ENCODE measurements at places on chromosomes 4 and X. TPM values are rescaled to one million over a fixed set of nuclear protein-coding genes. Genes with fewer than 3 reads are reported as not detected.

FGA gene
- total RNA-seq, result not detected

KDR gene
- total RNA-seq, result not detected

MAGEB10 gene
- total RNA-seq, result not detected

BRS3 gene
- not detected for total RNA-seq

GPC4 gene
- total RNA-seq, result not detected

TCEAL7 gene
- not detected for total RNA-seq

DNA sequence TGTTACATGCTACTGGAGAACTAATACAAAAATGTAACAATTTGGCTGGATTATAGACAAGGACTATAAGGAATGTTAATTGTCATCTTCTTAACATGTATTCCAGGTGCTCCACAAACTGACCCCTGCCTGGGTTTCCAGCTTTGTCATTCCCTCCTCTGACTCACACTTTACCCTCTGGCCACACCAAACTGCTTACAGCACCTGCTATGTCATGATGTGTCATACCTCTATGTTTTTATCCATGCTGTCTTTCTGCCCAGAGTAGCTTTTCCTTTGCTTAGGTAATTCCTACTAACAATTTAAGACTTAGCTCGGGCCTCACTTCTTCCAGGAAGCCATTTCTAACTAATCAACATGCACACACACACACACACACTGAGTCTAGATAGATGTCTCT lies 14.0 kb upstream of the SHROOM4 start:
- no peak overlapping the region for H3K27ac ChIP-seq
- no peak for DNase-seq
- no peaks in the 10 kb centered on the region for H3K36me3 ChIP-seq
- H3K27me3 ChIP-seq, result no peaks in the 10 kb centered on the region
- H3K4me1 ChIP-seq, result no peaks in the 10 kb centered on the region

- H3K36me3 ChIP-seq, result peaks cover 2% of the 10 kb centered on the region
- no peak for DNase-seq
- H3K27me3 ChIP-seq, result no peaks in the 10 kb centered on the region
- no peaks in the 10 kb centered on the region for H3K4me1 ChIP-seq
- H3K4me3 ChIP-seq, result no peak overlapping the region
- no peak overlapping the region for H3K27ac ChIP-seq
Observed at GRCh38 chr4:42412251-42412650, 15.0 kb downstream of the SHISA3 start.

- no peaks in the 10 kb centered on the region for H3K27me3 ChIP-seq
- no peak overlapping the region for H3K27ac ChIP-seq
Observed at GRCh38 chrX:1190596-1191145, 21.8 kb downstream of the CRLF2 start.

GRCh38 chrX:134622813-134623185 lies 35.5 kb downstream of the PLAC1 start:
- DNase-seq, result no peak
- no peaks in the 10 kb centered on the region for H3K36me3 ChIP-seq
- H3K4me1 ChIP-seq, result peaks cover 27% of the 10 kb centered on the region
- H3K27ac ChIP-seq, result no peak overlapping the region
- H3K27me3 ChIP-seq, result peaks cover 5% of the 10 kb centered on the region
- no peak overlapping the region for H3K4me3 ChIP-seq

DNA sequence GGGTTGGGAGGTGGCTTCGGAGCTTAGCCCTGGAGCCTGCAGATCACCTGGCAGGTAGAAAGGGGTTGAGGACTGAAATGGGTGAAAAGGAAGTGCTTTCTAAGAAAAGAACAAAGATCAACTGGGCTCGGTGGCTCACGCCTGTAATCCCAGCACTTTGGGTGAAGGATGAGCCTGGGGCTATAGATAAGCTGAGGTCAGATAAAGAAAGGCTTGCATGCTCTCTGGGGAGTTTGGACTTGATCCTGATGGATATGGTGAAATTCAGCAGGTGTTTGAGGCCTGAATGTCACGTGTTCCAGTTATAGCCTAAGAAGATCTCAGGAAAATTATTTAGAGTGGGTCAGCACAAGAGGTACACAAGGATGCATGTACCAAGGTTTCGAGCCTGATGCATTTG lies 40.8 kb downstream of the SLC34A2 start:
- no peak for DNase-seq
- no peaks in the 10 kb centered on the region for H3K4me1 ChIP-seq
- H3K27me3 ChIP-seq, result peaks cover 9% of the 10 kb centered on the region
- no peaks in the 10 kb centered on the region for H3K36me3 ChIP-seq
- H3K27ac ChIP-seq, result no peak overlapping the region

GRCh38 chrX:148523303-148524080 lies 23.1 kb downstream of the AFF2 start:
- no peaks in the 10 kb centered on the region for H3K4me1 ChIP-seq
- H3K4me3 ChIP-seq, result no peak overlapping the region
- H3K27ac ChIP-seq, result no peak overlapping the region

DNA sequence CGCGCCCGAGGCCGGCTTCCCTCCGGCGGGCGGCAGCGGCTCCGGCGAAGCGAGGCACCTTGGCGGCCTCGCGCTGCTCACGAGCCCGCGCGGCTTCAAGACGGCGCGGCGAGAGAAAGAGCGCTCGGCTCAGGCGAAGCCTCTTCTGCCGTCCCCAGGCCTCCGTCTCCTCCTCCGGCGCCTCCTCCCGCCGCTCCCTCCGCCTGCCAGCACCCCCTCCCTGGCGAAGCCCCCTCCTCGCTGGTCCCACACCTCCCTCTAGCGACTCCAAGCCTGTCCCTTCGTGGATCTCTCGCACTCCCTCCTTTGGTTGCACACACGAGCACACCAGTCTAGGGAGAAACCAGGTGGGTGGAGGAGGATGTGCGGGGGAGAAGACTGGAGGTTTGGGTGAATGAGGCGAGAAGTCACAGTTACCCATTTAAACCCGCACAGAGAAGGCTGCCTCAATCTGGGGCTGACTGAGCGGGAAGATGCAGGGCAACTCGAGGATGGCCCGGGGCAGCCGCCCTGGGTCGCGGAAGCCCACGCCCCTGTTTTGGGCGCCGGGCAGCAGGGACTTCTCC lies at the start of gene CAMK2D:
Gene CAMK2D, minus strand, starts transcription at position 119 of the 566 bp plus-strand sequence. CDS start 670 bp downstream, outside the sequence.
- peak within 1 kb of the TSS; percentile 100 for H3K27ac ChIP-seq
- H3K4me3 ChIP-seq, result peak within 1 kb of the TSS; percentile 100
- DNase-seq, result peak; percentile 79
- H3K27me3 ChIP-seq, result no peaks in the 10 kb centered on the region
- peaks cover 44% of the 10 kb centered on the region for H3K4me1 ChIP-seq
- peaks cover 24% of the 10 kb centered on the region for H3K36me3 ChIP-seq

- DNase-seq, result no peak
- peaks cover 9% of the 10 kb centered on the region for H3K36me3 ChIP-seq
- H3K27ac ChIP-seq, result peak overlapping the region; percentile 69
- H3K27me3 ChIP-seq, result peaks cover 2% of the 10 kb centered on the region
- H3K4me1 ChIP-seq, result peaks cover 38% of the 10 kb centered on the region
- H3K4me3 ChIP-seq, result peak overlapping the region; percentile 93
Observed at GRCh38 chrX:70453024-70453618, 8.5 kb downstream of the DLG3 start.

DNA sequence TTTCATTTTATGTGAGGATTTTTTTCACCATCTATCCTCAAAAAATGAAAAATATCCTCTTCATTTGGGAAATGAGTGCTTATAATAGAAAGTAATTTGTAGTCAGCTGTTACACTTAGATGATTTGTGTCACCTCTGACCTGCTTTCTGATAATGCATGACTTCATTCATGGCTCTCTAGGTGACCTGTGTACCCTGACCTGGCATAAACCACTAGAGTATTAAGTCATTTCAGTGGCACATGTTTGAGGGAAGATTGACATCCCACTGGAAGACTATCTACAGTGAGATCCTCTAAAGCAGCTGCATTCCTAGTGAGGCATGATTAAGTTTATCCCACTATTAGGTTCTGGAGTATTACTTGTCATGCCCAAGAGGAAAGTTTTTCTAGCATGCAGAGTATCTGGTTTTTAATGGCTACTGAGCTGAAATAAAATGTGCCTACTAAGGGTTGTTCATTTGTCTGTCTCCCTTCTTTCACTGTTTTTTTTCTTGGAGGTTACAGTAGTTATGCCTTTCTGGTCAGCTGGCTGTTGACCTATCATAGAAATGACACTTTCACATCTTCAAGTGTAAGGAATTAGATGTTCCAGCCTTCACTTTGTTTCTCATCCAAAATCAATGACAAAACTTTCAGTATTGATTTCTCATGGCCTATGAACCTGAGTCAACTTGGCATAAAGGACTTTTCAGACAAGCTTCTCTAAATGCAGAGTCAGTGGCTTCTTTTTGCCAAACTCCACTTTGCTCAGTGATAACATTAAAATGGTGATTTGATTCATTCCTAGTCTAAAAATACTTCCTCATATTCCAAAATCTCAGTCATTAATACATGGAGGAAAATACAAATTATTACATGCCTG lies 33.1 kb downstream of the TET2 start:
- H3K4me3 ChIP-seq, result no peak overlapping the region
- no peak for DNase-seq
- peaks cover 24% of the 10 kb centered on the region for H3K36me3 ChIP-seq
- no peak overlapping the region for H3K27ac ChIP-seq
- H3K4me1 ChIP-seq, result peaks cover 12% of the 10 kb centered on the region

DNA sequence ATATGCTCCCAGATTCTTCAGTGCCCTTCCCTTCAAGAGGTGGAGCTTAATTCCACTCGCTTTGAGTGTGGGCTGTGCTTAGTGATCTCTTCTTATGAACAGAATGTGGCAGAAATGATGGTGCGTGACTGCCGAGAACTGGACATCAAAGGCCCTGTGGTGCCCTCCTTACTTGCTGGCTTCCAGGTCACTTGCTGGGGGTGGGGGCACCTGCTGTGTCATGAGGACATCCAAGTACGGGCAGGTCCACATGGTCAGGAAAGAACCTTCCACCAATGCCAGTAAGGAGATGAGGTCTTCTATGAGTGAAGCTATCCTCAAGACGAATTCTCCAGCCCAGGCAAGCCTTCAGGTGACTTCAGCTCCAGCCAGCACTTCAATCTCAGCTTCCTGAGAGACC lies 95.8 kb downstream of the FAM53A start:
- H3K4me3 ChIP-seq, result no peak overlapping the region
- H3K27ac ChIP-seq, result no peak overlapping the region
- DNase-seq, result no peak
- H3K27me3 ChIP-seq, result peaks cover 2% of the 10 kb centered on the region
- H3K36me3 ChIP-seq, result peaks cover 2% of the 10 kb centered on the region
- no peaks in the 10 kb centered on the region for H3K4me1 ChIP-seq

- peaks cover 34% of the 10 kb centered on the region for H3K4me1 ChIP-seq
- no peaks in the 10 kb centered on the region for H3K27me3 ChIP-seq
- peak overlapping the region; percentile 12 for H3K4me3 ChIP-seq
- DNase-seq, result no peak
Observed at GRCh38 chr4:165190591-165191347, 16.6 kb upstream of the KLHL2 start.

- DNase-seq, result no peak
- peaks cover 9% of the 10 kb centered on the region for H3K4me1 ChIP-seq
- H3K27ac ChIP-seq, result no peak overlapping the region
- no peaks in the 10 kb centered on the region for H3K36me3 ChIP-seq
- H3K27me3 ChIP-seq, result peaks cover 9% of the 10 kb centered on the region
Observed at GRCh38 chr4:109389369-109390114, 44.1 kb upstream of the SEC24B start.
